ENCODE measurements at places on chromosomes 7 and 10. TPM values are rescaled to one million over a fixed set of nuclear protein-coding genes. Genes with fewer than 3 reads are reported as not detected.

The RBM20 gene
- 3.1 TPM for total RNA-seq

The VGF gene
- total RNA-seq, result not detected

The ACTR3C gene
- 6.1 TPM for total RNA-seq

The GIMAP4 gene
- 3.4 TPM for total RNA-seq

DNA sequence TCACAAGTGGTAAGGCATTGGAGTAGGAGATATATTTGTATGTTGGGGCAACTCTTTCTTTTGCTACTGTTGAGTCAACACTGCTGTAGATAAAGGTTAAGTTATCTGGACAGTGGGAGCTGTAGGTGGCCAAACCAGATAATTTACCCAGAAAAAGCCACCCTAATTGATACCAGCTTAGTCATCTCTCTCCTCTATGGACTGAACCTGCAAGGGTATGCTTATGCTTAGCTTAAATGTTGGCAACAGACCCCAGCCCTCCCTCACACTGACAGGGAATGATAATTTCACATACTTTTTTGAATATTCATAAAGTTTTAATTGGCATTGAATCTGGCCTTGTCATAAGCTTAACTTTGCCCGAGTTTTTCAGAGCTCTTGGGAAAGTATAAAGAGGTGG is 66.3 kb downstream of the CREB5 start:
- no peak for ATAC-seq

DNA sequence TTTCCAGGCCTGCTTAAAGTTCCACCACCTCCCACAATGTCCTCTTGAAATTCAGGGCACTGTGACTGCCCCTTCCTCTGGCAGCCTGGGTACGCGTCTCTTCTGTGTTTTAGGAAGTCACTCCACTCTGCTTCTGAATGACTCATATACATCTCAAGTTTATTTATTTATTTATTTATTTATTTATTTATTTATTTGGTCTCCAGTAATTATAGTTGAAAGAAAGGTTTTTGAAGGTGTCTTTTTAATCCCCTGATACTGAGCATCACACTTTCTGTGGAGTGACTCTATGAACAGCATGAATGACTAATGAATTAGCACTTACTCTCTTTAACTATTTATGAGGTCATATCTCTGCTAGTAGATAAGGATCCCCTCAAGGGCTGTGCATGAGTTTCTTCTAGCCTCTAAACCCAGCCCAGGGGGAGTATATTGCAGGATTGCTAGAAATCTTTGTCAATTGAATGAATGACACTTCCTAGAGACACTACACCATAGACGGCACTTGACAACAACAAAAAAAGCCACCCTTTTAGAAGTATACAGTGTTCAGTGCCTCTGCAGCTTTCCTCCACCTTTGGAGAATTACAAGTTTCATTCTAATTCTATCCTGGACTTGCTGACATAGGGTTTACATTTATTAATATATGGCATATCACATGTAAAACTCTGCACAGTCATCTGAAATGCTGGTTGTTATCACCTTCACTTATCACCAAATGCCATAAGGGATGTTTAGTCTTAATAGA is 2.1 kb downstream of the MACC1 start:
- ATAC-seq, result no peak

- no peak for ATAC-seq
Measured at GRCh38 chr7:152677808-152678670, 2.1 kb upstream of the XRCC2 start.

DNA sequence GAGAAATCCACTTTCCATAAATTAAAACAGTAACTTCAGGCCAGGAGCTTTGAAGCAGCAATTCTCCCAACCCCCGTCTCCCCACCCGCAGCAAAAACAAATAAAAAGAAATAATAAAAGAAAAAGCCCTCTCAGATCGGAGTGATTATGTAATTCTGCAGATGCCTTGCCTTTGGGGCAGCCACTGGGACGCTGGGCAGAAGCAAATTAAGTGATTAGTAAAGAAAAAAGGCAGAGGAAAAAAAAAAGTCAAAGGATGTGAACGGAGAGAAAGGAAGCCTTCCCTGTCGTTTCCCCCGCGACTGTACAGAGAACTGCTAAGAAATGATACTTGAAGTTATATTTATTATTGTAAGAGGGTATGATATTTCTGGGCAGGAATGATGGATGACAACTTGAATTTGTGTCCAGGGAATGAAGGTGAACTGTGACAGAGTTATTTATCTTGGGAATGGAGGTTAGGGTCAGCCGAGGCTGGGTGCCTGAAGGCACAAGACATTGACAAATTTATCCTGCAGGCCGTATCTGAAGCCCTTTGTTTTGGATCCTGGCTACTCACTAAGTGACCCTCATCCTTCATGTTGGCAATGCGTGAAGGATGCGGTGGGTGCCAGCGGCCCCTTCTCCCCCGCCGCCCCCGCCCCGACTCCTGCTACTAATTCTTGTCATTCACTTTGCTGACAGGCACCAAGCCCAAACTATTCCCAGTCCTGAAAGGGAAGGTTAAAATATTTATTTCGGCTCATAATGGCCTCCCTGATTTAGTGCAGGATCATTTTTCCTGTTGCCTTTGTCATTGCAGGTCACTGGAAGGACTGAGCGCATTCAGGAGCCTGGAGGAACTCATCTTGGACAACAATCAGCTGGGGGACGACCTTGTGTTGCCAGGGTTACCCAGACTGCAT is 604.0 kb downstream of the LRMDA start:
- ATAC-seq, result no peak

DNA sequence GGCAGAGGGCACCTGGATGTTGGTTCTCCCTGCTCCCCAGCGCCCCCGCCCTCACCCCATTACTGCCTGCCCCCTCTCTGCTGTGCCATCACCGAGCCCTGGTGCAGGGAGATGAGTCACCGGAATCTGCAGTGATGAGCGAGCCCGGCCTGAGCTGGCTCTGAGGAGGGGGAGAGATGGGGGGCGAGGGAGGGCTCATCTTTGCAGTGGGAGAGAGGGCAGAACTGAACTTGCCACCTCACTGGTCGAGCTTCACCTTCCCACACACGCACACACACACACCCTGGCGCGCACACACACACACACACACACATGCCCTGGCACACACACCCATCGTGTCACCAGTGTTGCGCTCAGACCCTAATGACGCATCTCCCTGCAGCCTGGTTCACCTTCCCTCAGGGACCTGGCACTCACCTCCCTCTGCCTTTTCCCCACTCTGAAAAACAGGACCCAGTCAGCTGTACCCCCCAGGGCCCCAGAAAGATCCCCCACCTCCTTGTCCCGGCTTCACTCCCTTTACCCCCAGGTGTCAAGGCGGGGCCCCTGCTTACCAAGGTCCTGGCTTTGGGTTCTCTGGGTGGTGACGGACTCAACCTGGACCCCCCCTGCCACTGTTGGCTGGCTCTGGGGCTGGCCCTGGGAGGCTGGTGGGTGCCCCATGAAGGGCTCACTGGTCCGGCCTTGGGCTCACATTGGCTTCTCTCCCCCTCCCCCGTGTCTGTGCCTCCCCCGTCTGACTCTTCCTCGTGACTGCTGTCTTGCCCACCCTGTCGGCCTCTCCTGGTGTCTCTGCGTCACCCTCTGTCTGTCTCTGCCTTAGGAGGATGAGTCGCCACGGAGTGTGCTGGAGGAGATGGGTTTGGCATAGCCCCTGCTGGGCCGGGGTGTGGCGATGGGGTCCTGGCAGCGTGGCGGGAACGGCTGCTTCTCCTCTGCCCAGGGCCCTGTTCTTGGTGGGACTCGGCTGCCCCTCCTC is 5.4 kb downstream of the VGF start:
- ATAC-seq, result no peak

GRCh38 chr10:74077416-74077815 is 73.2 kb downstream of the AP3M1 start:
- ATAC-seq, result no peak

DNA sequence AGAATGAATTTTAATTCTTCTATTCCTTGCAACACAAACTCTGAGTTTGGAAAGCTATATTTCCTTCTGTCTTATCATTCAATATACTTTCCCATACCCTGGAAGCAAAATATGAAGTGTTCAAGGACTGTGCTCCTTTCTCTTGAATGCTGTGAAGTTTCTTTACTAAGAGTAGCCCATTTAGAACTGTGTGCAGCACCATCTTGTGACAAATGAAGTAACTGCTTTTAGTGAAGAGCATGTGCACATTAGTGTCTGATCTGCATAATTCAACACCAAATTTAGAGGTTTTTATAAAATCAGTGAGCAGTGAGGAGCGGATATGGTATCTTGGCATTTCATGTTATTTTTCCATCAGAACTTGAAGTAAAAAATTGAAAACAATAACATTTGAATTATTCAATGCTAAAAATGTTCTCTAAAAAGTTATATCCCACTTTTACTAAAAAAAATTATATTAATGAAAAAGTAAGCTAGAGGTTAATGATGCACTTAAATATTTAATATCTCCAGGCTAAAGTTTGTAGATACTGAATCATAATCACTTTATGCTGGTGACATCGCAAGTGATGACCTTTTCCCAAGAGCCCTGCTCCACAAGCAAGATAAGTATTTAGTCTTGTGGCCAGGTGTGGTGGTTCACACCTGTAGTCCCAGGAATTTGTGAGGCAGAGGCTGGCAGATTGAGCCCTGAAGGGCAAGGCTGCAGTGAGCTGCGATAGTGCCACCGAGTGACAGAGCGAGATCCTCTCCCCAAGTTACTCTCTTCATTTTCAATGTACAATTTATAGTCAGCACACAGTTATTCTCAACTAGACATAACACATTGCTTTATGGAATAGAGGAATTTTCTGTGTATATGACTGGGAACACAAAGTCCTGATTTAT is 108.8 kb upstream of the PCLO start:
- ATAC-seq, result no peak

- no peak for ATAC-seq
Measured at GRCh38 chr7:5375925-5376324, 47.7 kb downstream of the TNRC18 start.

DNA sequence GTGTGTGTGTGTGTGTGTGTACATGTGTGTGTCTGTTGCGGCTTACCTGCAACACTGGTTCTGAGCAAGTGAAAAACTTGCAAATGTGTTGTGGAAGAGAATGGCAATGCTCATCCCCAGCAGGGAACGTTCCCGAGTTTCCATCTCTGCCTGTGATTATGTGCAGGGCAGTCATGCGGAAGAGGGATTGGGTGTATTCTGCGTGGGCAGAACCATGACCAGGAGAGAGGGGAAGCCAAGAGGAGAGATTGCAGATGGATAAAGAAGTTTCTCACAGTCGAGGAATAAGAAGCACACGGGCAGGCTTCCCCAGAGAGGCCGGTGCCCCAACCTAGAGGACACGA is 99.9 kb downstream of the CTBP2 start:
- no peak for ATAC-seq
